Tibial artery (tissue), 4 donors: ENCODE measurements at places on chromosomes 2 and 18.
A peak's percentile ranks its signal among the peaks of the same experiment; 100 is the strongest.

- no peak for DNase-seq
These were observed 1150.3 kb downstream of the CNTNAP5 start for GRCh38 chr2:125175415-125175814.

GRCh38 chr18:54946149-54946581 lies 13.1 kb downstream of the CCDC68 start:
- no peak for DNase-seq

GRCh38 chr2:62831729-62832128 lies 126.2 kb downstream of the EHBP1 start:
- DNase-seq: no peak

- no peak for DNase-seq
These were observed 403.9 kb upstream of the CYRIA start for GRCh38 chr2:17069564-17069963.

DNA sequence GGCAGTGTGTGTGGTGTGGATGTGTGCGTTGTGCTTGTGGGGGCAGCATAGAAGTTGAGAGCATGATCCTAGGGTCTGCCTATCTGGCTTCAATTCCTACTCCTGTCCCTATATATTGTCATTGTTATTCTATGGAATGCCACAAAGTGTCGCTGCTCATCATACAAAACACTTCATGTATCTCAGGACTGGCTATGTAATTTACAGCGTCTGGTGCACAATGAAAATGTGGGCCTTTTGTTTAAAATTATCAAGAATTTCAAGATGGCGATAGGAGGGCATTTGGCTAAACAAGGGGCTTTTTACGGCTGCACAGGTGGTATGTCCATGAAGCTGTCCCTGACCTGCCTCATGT lies 3.4 kb downstream of the SERPINB2 start:
- DNase-seq: no peak

DNA sequence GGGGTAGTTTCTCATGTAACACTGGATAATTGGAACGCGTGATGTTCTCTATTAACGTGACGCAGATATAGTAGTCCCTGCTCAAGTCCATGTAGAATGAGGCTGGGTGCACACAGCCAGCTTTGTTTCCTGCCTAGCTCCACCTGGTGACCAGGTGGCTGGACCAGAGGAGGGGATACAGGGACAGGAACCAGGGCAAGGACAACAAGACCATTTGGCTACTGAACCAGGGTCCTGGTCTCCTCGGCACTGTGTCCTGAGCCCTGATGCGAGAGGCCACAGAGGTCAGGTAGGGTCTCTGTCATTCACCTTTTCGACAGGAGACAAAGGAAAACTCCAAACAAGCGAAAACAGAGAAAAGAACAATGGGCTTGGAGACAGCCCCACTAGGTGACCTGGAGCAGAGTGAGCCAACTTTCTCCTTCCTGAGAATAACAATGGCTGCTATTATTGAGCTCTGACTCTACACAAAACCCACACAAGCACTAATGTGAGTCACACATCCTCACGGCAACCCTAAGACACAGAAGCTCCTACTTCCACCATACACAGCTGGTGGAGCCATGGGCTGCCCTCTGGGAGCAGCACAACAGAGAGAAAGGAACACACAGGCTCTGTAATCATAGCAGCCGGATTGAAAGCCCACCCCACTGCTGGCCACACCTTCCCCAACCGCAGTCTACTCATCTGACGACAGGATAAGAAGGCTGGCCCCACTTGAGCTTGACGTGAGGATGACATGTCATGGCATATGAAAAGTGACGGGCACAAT lies 67.3 kb upstream of the TEX51 start:
- DNase-seq: no peak

DNA sequence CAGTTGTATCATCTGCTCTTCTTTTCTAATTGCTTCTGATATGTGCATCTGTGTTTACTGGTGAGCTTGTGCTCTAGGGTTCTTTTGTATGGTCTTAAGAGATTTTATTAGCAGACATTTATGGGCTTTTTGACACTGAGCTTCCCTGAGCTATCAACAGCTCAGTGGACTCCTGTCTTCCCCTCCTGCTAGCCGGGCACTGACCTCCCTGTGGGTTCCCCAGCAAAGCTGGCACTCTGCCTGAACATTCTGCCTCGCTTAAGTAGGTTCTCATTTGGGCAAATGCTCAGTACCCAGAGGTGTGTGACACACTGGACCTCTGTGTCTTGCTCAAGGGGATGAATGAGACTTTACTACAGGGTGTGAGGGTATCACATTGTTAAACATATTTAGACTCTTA lies 15.8 kb downstream of the TRAF3IP1 start:
- DNase-seq: no peak

DNA sequence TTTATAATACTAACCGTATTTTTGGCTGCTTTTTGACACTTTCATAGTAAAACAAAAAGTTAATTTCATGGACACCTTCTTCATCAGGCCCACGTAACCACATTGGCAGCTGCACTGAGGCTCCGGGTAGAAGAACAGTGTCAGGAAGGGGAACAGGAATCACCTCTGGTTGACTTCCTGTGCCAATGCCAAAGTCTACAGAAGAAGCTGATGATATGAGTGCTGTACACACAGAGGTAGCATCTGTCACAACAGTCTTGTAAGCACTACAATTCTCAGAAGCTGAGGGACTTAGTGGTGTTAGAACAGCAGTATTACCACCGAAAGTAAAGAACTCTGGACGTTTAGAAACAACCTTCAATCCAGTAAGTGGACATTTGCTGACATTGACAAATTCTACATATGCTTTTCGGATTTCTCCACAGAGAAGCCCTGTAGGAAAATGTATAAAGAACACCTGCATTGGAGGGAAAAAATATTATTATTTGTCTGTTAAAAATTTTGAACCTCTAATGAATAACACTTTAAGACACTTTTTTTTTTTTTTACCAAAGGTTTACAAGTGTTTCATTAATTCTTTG lies 85.3 kb downstream of the TRAPPC8 start:
- no peak for DNase-seq

DNA sequence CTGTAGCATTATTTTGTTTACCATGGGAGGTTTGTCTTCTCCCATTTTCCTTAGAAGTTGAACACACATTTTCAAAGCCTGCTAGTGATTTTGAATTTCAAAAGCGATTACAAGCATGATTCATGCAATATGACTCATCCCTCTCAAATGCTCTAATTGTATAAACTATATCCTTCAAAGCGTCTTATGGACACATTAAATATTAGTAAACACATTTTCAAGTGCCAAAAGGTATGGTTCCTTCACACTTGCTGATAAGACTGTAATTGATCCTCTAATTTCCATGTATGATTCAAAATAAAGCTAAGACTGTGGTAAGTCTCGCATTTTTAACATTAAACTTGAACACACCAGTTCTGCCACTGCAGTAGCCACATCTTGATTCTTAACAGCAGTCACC lies 512.9 kb downstream of the LRRTM4 start:
- DNase-seq: no peak

GRCh38 chr2:10883801-10884478 lies 27.8 kb upstream of the KCNF1 start:
- DNase-seq: no peak

- no peak for DNase-seq
These were observed 136.8 kb upstream of the ARL4C start for GRCh38 chr2:234633581-234634230.

GRCh38 chr2:85978883-85979780 lies 90.3 kb upstream of the ST3GAL5 start:
- DNase-seq: no peak

GRCh38 chr2:216594081-216594480 lies 39.1 kb upstream of the IGFBP2 start:
- DNase-seq: no peak

DNA sequence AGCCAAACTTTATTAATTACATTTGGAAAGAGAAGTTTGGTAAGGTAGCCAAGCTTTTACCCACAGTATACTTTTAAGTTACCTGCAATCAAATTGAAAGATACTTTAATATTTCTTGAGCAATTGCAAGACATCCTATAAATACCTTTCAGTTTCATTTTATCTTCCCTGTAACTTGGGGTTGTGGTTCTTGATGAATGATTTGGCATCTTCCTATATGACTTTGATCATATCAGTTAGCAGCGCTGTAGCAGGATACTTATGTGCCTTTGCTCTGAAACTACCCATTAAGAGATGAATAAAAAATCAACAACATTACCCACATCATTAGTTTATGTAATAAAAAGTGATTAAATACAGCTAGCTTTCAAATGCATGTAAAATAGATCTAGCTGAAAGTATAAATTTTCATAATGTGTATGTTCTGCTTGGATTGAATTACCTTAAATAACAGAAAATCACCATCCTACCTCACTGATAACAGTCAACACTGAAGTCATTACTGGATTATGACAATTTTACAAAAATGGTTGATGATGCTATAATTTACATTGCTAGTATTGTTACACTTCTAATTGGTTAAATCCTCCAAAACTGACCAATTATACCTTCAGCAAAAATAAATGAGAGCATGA lies 50.4 kb downstream of the MMADHC start:
- no peak for DNase-seq

- DNase-seq: peak; percentile 83
These were observed at the start of gene PLEKHM3 for GRCh38 chr2:208025037-208025813. PLEKHM3 (minus strand) TSS chr2:208025527; CDS start chr2:208001639, 23,888 bp downstream.

- DNase-seq: no peak
These were observed 145.4 kb upstream of the ETAA1 start for GRCh38 chr2:67251741-67252140.

GRCh38 chr18:47110492-47111274 lies 39.6 kb downstream of the HDHD2 start:
- DNase-seq: no peak

- no peak for DNase-seq
These were observed 133.3 kb downstream of the OSR1 start for GRCh38 chr2:19225126-19225525.

GRCh38 chr18:12659904-12660605 lies 2.1 kb upstream of the SPIRE1 start:
- DNase-seq: peak; percentile 58

- no peak for DNase-seq
These were observed 90.7 kb upstream of the TMEM18 start for GRCh38 chr2:767944-768343.

DNA sequence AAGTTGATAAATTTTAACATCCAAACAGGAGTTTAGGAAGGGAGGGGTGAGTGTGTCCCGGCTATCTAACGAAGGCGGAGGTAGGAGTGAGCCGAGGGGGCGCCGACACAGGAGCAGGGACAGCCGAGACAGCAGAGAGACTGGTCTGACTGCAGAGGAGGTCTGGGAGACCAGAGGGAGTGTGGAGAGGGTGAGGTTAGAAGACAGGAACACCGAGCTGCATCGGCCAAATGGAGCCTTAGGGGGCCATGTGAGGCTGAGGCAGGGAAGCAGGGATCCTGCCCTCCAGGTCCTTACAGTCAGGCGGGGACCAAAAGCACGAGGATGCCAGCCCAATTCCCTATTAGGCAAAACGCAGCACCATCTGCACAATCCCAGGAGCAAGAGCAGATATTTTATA lies 67.0 kb downstream of the SFXN5 start:
- DNase-seq: no peak

DNA sequence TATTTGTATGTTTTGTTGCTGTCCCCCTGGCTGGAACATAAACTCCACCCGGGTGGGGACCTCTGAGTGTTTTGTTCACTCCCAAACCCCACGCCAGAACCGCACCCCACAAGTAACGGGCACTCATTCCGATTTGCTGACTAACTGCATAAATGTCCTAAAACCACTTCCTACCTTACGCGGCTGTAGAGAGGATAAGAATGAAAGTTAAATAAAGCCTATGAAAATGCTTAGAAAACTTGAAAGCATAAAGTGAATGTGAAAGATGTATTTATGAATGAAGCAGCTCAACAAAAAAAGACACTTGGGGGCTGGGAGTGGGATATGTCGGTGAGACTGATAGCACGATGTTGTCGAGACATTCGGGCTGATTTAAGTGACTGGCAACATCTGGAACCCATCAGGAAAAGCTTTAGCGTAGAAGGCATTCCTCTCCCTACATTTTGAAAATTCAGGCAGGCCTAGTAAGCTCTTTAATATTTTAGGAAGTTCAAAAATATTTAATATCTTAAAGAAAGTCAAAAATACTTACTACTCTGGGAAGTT lies 206.7 kb downstream of the SH3RF3 start:
- DNase-seq: no peak

DNA sequence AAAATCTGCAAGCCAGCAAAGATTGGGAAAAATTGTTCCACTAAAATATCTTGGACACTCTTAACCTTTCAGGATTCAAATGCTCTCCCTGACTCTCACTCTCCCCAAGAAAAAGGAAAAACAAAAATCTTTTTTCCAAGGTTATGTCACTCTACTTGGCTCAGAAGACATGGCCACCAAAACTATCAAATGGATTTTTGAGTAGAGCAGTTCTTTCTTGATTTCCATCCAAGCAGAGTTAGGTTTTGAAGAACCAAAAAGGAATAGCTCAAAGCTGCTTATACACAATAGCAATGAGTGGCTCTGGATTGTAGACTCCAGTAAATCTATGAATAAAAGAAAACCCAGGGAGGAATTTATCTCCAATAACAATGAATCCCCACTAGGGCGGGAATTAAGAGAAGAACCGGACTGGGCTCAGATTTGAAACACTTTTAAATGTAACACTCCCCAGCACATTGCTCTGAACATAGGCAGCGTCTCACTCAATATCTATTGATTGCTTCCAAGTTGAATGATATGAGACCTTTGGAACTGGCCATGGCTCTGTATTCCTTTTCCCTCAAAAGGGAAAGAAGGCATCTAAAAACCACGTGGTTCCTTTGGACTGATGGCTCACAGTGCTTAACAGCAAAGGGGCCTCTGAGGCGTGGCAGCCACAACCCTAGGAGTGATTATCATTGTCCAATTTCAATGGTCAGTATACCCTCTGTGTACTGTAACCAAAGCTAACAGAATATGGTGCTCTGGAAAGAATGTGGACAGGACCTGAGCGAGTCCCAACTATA lies 68.3 kb downstream of the SPRED2 start:
- no peak for DNase-seq

- DNase-seq: no peak
These were observed 53.8 kb upstream of the TMEM87B start for GRCh38 chr2:112001136-112001715.

DNA sequence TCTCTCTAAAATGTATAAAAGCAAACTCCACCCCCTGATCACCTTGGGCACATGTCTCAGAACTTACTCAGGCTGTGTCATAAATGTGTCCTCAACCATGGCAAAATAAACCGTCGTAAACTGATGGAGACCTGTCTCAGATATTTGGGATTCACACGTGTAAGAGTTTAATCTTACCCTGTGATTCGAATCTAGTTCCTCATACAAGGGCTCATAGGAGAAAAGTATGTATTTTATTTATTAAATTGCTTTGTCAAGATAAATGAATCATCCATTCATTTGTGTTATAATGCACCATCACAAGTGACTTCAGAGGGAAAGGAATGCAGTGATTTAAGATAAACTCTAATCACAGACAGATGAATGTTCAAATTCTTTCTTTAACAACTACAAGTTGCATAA lies 712.5 kb upstream of the LRATD1 start:
- no peak for DNase-seq

- DNase-seq: no peak
These were observed 359.2 kb downstream of the LRATD1 start for GRCh38 chr2:14991723-14992122.

DNA sequence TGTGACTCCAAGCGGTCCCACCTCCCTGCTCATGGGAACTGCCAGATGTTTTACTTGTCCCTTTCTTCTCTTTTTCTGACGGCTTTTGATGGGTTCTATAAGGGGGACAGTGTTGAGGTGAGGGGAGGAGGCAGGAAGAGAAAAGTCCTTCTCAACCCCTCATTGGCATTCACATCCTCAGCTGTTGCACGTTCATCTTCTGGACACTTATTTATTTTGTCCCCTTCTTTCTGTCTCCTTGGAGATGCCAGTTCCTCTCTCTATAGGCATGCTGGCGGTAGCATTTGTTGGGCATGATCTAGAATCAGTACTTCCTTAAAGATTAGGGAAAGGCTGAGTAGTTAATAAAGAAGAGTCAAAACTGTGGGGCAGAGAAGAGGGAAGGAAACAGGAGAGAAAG lies 99.0 kb upstream of the KLHL14 start:
- DNase-seq: no peak
